Upper lobe of left lung (tissue), 6 donors: ENCODE measurements at places on chromosomes 5 and 9. TPM values are rescaled to one million over a fixed set of nuclear protein-coding genes. Genes with fewer than 3 reads are reported as not detected.

Gene CFAP90
- total RNA-seq, result 3.0 TPM

DNA sequence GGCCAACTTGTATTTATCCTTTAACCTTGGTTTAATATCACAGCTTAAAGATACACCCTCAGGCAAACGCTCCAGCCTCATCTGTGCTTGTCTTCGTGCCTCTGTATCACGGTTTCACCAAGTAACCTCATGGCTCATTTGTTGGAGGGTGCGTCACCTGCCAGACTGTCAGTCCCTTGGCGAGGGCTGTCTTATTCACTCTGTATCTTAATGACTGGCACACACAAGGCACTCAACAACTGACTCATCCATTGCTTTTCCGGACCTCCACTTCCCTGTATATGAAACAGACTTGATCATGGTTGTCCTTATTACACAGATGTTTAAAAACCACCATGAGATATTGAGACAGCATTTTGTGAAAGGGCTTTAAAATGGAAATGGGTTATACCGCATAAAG, 28.0 kb downstream of the LCP2 start:
- peaks cover 15% of the 10 kb centered on the region for H3K36me3 ChIP-seq
- peak overlapping the region; percentile 87 for H3K27ac ChIP-seq
- H3K4me3 ChIP-seq, result no peak overlapping the region

Gene SLC45A2
- total RNA-seq, result not detected

GRCh38 chr9:4086119-4087090, 213.5 kb downstream of the GLIS3 start:
- H3K27ac ChIP-seq, result no peak overlapping the region
- H3K4me3 ChIP-seq, result no peak overlapping the region
- H3K36me3 ChIP-seq, result no peaks in the 10 kb centered on the region
- no peaks in the 10 kb centered on the region for H3K4me1 ChIP-seq
- no peaks in the 10 kb centered on the region for H3K27me3 ChIP-seq

GRCh38 chr5:113163328-113163727, 186.7 kb downstream of the DCP2 start:
- no peak overlapping the region for H3K27ac ChIP-seq
- H3K4me1 ChIP-seq, result no peaks in the 10 kb centered on the region
- no peak overlapping the region for H3K4me3 ChIP-seq
- no peak for DNase-seq

DNA sequence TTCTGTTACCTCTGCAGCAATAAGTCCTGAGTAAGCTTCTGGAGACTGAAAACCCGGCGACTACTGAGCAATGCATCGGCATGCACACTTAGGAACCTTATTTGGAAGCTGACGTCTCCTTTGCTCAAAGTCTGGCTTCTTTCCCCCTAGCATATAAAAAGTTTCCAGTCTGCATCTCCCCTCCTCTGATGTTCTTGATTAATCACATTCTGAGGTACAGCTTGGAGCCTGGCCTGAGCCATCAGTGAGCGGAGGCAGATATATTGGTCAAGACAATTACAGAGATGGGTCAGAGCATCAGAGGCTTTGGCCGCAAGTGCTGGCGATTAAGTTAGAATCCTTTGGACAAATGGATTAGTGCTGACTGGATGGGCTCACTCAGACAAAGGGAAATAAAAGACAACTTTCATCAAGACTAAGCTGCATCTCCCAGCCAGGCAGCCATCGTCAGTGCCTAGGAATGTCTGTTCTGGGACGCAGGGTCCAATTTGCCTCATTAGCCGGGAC, 140.7 kb downstream of the MTX3 start:
- H3K27ac ChIP-seq, result no peak overlapping the region
- no peak overlapping the region for H3K4me3 ChIP-seq
- no peaks in the 10 kb centered on the region for H3K27me3 ChIP-seq
- no peaks in the 10 kb centered on the region for H3K36me3 ChIP-seq
- no peaks in the 10 kb centered on the region for H3K4me1 ChIP-seq

DNA sequence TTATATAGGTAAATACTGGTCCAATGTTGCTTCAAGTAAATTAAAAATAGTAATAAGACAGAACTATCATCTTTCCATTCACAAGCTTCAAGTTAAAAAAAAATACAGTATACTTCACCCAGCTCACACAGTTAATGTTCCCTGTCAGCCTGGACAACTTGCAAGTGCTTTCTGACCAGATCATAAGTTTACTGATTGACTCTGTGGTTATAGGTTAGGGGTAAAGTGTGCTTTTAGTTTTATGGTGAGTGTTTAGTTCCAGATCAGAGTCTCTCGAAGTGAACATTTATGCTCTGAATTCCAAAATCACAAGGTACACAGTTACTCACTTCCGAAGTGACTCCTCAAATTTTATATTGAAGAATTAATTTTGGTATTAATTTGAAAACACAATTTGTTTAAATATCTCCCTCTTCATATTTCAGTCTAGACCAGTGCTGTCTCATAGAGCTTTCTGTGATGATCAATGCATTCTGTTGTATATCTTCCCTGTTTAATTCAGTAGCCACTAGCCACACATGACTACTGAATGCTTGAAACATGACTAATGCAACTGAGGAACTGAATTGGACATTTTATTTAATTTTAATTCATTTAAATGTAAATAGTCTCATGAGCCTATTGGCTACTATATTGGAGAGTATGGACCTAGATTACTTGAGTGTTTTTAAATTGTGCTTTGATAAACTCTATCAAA, 90.7 kb downstream of the MEF2C start:
- no peak for DNase-seq
- no peak overlapping the region for H3K27ac ChIP-seq
- H3K4me1 ChIP-seq, result no peaks in the 10 kb centered on the region
